ENCODE measurements at places on chromosomes 6 and 20. TPM values are rescaled to one million over a fixed set of nuclear protein-coding genes. Genes with fewer than 3 reads are reported as not detected.

TBXT gene
- not detected for polyA plus RNA-seq

TOX2 gene
- polyA plus RNA-seq, result 2.0 TPM

UTRN gene
- 23.2 TPM for polyA plus RNA-seq

BTNL2 gene
- not detected for polyA plus RNA-seq

EGFL8 gene
- 6.7 TPM for polyA plus RNA-seq

CPXM1 gene
- polyA plus RNA-seq, result 1.2 TPM

PKIB gene
- polyA plus RNA-seq, result 0.33 TPM

TREM2 gene
- polyA plus RNA-seq, result 1.6 TPM

TCF15 gene
- polyA plus RNA-seq, result 12.8 TPM

NOL7 gene
- polyA plus RNA-seq, result 45.3 TPM

RNF39 gene
- polyA plus RNA-seq, result 0.15 TPM

PNLDC1 gene
- polyA plus RNA-seq, result 0.09 TPM

ANKRD66 gene
- polyA plus RNA-seq, result not detected

DEFB110 gene
- not detected for polyA plus RNA-seq

GNMT gene
- 2.6 TPM for polyA plus RNA-seq

KIF25 gene
- polyA plus RNA-seq, result 0.38 TPM

ACSS1 gene
- 29.7 TPM for polyA plus RNA-seq

HLA-DMA gene
- 47.6 TPM for polyA plus RNA-seq

PSORS1C2 gene
- not detected for polyA plus RNA-seq

TDRD6 gene
- polyA plus RNA-seq, result 1.4 TPM

OR2H1 gene
- not detected for polyA plus RNA-seq

KIAA1755 gene
- polyA plus RNA-seq, result 6.2 TPM

C4B gene
- 33.8 TPM for polyA plus RNA-seq

RSPO3 gene
- polyA plus RNA-seq, result 0.73 TPM

TP53TG5 gene
- 1.1 TPM for polyA plus RNA-seq

BHLHE23 gene
- polyA plus RNA-seq, result 0.03 TPM

IL17A gene
- polyA plus RNA-seq, result not detected

TCP11 gene
- polyA plus RNA-seq, result 0.03 TPM

ZNF322 gene
- polyA plus RNA-seq, result 5.7 TPM

TBC1D22B gene
- 5.0 TPM for polyA plus RNA-seq

FRK gene
- polyA plus RNA-seq, result 2.2 TPM

EPB41L1 gene
- polyA plus RNA-seq, result 8.0 TPM

PHF1 gene
- 125 TPM for polyA plus RNA-seq

PRL gene
- not detected for polyA plus RNA-seq

PRDM13 gene
- not detected for polyA plus RNA-seq
